ENCODE measurements at places on chromosomes 4 and X.

DNA sequence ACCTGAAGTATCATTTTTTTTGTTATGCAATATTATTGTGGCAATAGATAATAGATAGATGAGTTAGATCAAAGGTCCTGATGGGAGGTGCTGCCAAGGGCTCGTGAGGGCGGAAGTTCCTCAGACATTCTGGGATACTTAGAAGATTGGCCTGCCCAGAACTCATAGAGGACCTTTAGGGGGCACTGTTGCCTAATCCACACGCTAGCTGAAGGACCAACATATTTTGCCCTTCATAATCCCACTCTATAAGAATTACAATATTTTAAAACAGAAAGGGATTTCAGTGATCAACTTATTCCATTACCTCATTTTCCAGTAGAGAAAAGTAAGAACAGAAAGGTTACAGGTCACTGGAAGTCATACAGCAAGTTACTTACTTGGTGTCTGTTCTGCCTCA lies 22.9 kb upstream of the COX7B2 start:
- no peak for DNase-seq

- DNase-seq = no peak
Observed at GRCh38 chr4:108731006-108731405, 31.8 kb downstream of the ETNPPL start.

DNA sequence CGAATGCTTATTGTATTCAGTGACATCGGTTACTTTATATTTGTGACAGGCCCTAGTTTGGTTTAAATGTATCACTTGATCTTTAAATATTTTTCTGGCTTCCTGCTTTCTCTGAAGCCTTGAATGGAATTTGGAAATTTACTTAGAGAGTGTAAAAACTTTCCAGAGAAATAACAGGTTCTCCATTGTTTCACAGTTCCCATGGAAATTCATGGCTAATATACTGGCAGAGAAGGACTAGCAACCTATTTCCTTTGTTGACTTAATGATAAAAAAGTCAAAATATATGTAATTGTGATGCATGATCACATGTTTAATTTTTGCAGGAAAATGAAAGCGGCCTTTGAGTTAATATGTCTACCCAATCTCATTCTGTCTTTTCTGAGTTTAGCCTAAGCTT lies 13.2 kb downstream of the NEIL3 start:
- no peak for DNase-seq

DNA sequence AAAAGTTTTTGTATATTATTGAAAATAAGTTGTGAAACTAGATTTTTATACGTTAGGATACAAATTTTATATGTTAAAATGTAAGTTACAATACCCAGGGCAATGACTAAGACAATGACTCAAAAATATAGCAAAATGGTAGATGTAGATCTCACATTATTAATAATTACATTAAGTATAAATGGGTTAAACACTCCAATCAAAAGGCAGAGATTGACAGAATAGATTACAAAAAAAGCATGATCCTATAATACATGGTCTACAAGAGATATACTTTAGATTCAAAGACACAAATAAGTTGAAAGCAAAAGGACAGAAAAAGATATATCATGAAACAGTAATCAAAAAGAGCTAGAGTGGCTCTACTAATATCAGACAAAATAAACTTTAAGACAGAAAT lies 210.9 kb upstream of the NHS start:
- DNase-seq = no peak

DNA sequence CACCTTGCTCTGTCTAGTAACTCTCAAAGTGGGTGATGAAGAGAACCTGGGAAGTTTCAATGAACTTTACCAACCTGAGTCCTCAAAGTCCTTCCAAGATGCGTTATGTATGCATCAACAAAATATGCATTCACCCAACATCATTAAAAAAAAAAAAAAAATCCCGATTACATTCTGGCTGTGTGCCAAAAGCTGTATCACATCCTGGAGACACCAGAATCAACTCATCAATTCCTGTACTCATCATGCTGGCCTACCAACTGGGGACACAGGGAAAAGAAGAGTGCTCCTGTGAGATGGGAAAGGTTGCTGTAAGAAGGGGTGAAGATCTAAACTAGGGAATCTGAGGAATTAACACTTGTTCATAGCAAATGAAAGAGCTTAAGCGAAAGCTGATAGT lies 16.5 kb downstream of the UNC5C start:
- no peak for DNase-seq

GRCh38 chr4:83012200-83012686 lies 1.6 kb upstream of the LIN54 start:
- DNase-seq = no peak

DNA sequence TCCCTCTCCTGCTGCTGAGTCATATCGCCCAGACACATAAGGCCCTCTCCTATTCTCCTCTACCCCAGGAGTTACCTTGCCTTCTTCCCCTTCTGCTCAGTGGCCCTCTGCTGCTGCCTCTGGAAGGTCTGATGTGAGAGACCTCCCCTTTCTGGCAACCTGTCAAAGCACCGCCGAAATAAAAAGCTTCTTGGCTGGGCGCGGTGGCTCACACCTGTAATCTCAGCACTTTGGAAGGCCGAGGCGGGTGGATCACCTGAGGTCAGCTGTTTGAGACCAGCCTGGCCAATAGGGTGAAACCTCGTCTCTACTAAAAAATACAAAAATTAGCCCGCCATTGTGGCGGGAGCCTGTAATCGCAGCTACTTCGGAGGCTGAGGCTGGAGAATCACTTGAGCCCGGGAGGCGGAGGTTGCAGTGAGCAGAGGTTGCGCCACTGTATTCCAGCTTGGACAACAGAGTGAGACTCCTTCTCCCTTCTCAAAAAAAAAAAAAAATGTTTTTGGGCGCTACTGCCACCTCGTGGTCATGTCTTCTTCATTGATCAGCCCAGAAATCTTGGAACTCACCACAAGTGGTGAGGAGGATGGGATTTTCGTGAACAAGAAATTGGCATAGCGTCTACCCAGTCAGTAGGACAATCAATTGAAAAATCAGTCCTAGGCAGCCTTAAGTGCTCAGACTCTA lies 8.6 kb upstream of the ZXDA start:
- peak; percentile 50 for DNase-seq

- peak; percentile 2 for DNase-seq
Observed at GRCh38 chr4:181528570-181529184, 714.5 kb upstream of the TENM3 start.

DNA sequence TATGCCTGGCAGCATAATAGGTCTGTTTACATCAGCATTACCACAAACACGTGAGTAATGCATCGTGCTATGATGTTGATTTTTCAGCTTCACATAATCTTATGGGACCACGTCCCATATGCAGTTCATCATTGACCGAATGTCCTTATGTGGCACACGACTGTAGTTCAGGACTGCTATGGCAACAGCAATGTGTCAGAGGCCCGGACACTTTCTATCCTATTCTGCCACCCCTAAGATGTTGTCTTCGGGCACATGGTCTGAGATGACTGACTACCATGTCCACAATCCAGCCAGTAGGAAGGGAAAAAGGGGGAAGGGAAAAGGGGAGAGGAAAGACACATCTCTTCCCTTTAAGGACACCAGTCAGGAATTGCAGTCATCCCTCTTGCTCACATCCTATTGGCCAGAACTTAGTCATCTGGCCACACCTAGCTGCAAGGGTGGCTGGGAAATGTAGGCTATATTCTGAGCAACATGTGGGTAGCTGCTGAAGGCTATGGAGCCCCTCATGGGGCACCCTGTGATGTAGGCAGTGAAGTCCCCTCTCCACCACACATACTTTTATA lies 196.0 kb upstream of the RBPJ start:
- DNase-seq = no peak

DNA sequence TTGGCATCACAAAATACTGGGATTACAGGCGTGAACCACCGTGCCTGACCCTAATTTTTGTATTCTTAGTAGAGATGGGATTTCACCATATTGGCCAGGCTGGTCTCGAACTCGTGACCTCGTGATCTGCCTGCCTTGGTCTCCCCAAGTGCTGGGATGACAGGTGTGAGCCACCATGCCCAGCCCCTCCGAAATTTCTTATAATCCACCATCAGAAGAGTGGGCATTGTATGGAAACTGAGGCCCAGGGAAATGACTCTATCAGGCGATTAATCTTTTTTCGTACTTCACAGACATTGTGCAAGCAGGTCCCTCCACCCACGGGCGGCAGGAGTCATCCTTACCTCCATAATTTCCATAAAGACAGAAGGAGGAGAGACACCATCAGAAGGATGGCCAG lies 16.0 kb downstream of the CRLF2 start:
- DNase-seq = no peak

DNA sequence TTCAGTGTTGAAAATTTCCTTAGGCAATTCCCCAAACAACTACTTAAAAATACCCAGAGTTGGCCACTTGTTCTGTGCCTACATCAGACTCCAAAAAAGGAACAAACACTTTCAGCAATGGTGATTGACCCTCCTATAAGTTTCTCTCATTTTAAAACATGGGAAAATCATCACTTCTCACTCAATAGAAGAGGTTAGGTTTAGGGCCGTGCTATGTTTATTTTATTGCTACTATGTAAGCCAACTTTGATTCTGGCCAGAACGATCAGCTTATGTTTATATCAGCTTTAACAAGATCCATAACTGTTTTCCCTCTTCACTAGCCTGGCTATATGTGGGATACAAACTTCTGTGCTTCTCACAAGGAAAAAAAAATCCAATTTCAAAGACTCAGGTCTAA lies 133.1 kb downstream of the MTNR1A start:
- no peak for DNase-seq

GRCh38 chr4:1241466-1241935 lies 7.4 kb downstream of the CTBP1 start:
- no peak for DNase-seq

DNA sequence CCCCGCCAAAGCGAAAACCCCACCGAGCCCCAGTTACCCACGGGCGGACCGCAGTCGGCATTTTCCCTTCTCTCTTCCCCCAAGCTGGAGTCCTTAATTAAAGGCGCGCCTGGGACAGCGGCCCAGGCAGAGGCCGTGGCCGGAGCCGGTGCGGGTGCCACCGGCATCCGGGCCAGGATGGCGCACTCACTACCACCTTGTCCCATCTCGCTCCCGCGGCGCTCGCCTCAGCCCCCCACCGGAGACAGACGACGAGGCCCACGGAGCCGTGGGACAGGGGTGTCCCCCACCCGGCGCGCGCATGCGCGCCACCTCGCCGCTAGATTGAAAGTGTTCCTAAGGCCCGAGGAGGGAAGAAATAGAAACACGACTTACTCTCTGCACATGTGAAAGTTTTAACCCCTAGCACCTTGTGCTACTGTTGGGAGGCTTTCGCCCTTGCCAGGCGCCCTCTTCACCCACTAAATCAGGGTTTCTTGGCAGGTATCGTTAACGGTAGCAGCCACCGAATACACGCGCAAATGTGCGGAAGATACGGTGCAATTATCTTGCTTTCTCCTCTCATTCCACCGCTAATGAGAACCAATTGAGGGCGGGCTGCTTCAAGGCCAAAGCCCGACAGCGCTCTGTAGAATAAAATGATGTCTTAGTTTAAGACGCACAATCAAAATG lies 64.3 kb upstream of the CCDC160 start:
- DNase-seq = peak; percentile 7

DNA sequence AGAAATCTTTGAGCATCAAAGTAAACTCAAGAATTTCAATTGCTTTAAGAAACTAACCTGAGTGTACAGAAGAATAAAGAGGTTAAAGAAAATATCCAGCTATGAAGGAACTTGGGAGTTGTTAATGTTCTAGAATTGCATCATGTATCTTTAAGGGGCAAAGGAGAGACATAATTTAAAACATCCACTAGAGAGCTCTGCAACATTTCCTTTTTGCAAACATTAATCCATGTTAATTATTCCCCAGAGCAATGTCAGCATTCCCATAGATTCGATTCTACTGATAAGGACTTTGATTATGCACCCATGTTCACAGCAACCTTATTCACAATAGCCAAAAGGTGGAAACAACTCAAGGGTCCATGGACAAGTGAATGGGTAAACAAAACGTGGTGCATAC lies 80.2 kb upstream of the SORBS2 start:
- DNase-seq = no peak

GRCh38 chr4:93852680-93853079 lies 24.1 kb downstream of the ATOH1 start:
- no peak for DNase-seq

DNA sequence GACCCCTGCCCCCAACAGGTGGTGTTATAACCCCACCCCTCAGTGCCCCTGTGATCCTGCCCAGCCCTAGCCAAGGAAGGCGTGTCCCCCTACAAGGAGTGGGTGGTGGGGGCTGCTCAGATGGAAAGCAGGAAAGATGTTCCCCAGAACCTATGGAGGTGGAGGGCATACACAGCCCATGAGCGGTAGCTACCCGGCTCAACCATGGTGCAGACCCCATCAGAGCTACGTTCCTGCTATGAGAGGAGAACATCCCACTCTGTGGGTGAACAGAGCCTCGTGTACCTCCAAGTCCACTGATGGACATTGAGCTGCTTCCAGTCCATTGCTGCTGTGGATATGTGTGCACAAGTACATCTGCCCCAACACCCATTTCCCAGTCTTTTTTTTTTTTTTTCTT lies 71.1 kb downstream of the SHOX start:
- DNase-seq = no peak

GRCh38 chr4:78079726-78080430 lies 22.8 kb downstream of the FRAS1 start:
- no peak for DNase-seq

DNA sequence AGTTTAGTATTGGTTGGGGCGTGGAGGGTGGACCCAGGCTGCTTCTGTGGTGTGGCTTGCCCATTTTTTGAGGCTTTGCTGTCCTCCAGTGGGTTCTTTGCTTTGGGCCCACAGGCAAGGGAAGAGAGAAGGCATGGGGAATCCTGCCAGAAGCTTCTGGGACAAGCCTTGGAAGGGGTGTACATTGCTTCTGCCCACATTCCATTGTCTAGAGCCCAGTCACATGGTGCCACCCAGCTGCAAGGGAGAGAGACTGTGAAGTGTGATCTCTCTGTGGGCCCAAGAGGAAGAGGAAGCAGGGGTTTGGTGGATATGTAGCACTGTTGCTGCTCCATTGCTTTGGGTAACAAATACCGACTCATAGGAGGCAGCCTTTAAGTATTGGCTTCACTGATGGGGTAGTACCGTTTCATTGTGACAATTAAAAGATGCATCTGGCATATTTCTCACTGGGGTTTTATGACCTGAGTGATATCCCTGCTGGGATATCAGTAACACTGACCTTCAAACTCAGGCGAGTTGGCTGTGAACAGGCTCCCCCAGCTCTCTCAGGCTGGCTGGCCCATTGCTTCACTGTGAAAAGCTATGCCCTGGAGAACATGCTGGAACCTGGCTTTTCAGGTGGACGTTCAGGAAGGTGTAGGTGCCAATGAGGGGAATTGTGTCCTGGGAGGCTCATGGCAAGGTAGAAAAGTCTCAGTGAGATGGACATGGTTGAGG lies 85.9 kb downstream of the CLDN34 start:
- no peak for DNase-seq

GRCh38 chr4:105145903-105146275 lies 787 bp upstream of the TET2 start:
- no peak for DNase-seq

- DNase-seq = no peak
Observed at GRCh38 chr4:135744928-135745327, 1543.3 kb upstream of the PABPC4L start.

GRCh38 chr4:158667651-158668198 lies 4.0 kb downstream of the C4orf46 start:
- DNase-seq = peak; percentile 53

Measured in A549 (cell line).